ENCODE measurements at places on chromosomes 3 and 15.

DNA sequence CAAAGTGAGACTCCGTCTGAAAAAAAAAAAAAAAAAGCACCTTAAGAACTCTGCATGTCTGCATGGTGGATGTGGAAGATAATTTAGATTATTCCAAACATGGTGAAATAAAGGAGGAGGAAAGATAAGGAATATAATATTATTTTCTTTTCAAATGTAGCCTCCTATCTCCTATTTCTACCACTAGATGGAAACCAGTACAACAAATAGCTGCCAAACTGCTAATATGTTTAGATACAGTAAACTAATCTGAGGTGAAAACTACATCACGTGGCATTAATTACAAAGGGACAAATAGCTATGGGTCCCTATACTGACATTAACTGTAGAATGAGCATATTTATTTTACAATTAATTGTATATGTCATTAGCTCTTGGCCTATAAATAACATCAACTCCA, 197.8 kb downstream of the TBC1D5 start:
- no peak for DNase-seq

DNA sequence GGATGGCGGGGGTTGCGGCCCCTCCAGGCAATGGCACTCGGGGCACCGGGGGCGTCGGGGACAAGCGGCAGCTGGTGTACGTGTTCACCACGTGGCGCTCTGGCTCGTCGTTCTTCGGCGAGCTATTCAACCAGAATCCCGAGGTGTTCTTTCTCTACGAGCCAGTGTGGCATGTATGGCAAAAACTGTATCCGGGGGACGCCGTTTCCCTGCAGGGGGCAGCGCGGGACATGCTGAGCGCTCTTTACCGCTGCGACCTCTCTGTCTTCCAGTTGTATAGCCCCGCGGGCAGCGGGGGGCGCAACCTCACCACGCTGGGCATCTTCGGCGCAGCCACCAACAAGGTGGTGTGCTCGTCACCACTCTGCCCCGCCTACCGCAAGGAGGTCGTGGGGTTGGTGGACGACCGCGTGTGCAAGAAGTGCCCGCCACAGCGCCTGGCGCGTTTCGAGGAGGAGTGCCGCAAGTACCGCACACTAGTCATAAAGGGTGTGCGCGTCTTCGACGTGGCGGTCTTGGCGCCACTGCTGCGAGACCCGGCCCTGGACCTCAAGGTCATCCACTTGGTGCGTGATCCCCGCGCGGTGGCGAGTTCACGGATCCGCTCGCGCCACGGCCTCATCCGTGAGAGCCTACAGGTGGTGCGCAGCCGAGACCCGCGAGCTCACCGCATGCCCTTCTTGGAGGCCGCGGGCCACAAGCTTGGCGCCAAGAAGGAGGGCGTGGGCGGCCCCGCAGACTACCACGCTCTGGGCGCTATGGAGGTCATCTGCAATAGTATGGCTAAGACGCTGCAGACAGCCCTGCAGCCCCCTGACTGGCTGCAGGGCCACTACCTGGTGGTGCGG, 1.9 kb downstream of the CHST2 start:
- peak; percentile 55 for DNase-seq

- DNase-seq: no peak
These were observed 422.0 kb downstream of the SOX2 start for GRCh38 chr3:182133752-182134151.

DNA sequence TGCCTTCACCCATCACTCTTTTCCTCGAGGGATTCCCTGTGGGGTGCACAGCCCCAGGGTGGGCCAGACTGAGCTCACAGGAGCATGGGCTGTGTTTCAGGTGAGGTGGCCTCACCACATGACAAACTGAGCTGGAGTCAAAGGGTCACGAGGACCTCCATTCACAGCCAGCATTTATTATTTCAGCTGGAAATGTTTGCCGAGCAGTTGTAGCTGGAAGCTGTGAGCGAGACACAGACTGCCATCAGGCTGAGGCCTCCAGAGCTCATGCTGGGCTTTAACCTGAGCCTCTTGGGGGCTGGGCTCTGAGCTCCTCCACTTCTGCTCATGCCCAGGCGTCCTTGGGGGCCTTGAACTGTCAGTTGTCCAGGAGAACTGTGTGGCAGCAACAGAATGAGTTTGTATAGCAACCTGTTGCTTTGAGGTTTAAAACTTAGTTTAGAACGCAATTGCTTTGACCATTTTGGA, 57.5 kb downstream of the FLNB start:
- DNase-seq: no peak

DNA sequence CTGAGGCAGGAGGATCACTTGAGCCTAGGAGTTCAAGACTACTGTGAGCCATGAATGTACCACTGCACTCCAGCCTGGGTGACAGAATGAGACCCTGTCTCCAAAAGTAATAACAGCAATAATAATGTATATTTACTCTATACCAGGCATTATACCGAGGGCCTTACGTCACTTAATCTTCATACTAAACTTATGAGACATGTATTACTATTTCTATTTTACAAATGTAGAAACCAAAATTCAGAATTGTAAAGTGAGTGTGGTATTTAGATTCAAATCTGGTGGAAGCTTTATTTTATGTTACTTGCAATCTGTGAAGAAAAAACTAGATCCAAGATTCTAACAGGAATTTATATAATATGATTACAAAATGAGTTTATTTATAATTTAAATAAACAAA, 9.7 kb upstream of the BLM start:
- DNase-seq: no peak

- DNase-seq: peak; percentile 69
These were observed 5.9 kb upstream of the TMEM115 start for GRCh38 chr3:50365080-50365841.

DNA sequence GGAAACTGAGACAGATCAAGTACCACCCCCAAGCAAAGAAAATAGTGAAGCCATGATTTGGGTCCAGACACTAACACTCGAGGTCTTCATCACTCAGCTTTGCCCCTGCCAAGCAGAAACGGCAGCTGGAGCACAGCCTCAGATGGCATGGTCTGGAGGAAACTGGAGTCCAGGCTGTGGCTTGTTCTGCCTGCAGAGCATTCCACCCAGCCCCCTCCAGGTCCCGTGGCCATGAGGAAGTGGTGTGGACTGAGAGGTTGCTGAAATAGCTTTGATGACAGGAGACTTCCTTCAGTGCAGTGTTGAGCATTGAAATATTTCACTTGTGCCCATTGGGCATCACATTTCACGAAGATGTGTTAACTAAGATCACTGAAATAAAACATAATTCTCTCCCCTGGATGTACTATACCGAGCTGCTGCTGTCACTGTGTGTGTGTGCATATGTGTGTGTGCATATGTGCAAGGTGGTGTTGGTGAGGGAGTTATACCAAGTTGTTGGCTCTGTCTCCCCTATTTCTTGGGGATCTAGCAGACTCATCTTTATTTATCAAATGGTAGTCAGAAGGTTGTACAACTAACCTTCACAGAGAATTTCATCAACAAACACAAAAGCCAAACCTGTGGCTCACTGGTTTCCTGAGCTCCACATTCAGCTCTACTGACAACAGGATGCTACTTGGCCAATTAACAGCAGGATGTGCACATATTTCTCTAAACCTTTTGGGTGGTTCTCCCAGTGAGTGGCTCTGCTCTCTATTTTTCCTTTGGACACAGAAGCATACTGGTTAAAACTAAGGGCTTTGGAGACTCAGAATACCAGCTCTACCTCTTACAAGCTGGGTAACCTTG, 660.1 kb upstream of the CFAP20DC start:
- peak; percentile 33 for DNase-seq

DNA sequence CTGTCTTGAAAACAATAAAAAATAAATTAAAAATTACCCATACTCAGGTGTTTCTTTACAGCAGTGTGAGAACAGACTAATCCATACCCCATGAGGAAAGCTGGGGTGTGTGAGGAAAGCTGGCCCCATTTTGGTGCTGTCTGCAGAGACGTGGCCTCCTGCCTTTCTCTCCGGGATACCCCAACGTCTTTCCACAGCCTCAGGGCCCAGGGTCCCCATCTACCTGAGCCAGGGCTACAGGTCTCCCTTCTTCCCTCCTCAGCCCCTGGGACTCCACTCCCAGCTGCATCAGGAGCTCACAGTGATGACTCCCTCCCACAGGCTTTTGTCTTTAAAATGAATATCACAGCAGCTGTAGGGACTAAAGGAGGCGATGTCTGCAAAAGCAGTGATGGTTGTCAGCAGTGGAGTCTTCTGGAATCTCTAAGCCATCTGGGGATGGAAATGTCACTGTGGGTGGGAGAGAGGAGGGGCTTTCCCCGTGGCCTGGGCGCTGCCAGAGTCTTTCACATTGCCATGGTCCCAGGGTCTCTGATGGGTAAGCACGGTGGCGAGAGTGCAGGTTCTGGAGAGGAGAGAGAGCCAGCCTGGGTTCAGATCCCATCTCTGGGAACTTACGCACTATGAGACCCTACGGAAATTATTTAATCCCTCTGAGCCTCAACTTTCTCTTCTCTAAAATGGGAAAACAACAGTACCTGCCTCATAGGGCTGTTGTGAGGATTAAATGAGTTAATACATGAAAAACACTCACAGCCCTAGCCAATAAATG, 259.3 kb downstream of the PLCL2 start:
- no peak for DNase-seq

GRCh38 chr15:53875139-53875538, 103.1 kb upstream of the UNC13C start:
- no peak for DNase-seq

GRCh38 chr15:39453620-39454019, 127.3 kb upstream of the THBS1 start:
- DNase-seq: no peak

GRCh38 chr3:73787620-73788019, 162.9 kb upstream of the PDZRN3 start:
- DNase-seq: no peak

GRCh38 chr15:25181293-25182097, 226.7 kb downstream of the SNRPN start:
- peak; percentile 8 for DNase-seq

DNA sequence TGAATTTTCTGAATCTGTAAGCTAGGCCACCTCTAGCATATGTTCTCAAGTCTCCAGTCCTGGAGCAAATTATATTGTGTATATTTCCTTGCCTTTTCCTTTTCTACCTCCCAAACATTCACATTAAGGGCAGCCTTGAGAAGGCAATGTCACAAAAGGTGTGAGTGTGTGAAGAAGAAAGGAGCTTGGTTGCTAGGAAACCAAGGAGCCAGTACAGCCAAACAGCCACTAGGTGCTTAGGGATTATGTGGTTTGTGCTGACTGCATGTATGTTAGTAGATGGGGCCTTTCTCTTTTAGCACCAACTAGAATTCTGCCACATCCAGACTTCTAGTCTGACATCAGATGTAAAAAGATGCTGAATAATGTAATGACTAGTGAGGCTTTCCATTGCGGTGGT, 118.8 kb upstream of the DAZL start:
- DNase-seq: no peak

- no peak for DNase-seq
These were observed 11.3 kb downstream of the PFN2 start for GRCh38 chr3:149959443-149959842.

- DNase-seq: no peak
These were observed 5.0 kb upstream of the CCR9 start for GRCh38 chr3:45881078-45882022.

Data from posterior cingulate gyrus (tissue), 11 donors.